ENCODE measurements at places on chromosomes 2 and 18.

DNA sequence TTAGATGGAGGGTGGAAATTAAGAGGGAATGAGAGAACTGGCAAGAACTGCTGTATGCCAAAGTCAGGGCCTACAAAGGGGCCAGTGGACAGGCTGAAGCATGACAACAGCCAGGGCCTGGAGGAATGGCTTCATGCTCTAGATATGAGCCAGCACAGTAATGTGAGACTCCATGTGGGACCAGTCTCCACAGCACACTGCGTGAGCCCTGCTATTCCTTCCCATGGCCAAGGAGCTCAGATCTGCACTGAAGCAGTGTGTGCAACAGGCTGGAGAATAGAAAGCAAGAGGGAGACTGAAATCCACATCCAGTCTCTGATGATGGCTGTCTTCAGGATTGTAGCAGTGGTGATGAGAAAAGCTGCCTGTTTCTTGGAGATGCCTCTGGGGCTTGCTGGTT, 162.8 kb downstream of the TPGS2 start:
- no peaks in the 10 kb centered on the region for H3K4me1 ChIP-seq
- H3K36me3 ChIP-seq, result no peaks in the 10 kb centered on the region
- no peak for DNase-seq

DNA sequence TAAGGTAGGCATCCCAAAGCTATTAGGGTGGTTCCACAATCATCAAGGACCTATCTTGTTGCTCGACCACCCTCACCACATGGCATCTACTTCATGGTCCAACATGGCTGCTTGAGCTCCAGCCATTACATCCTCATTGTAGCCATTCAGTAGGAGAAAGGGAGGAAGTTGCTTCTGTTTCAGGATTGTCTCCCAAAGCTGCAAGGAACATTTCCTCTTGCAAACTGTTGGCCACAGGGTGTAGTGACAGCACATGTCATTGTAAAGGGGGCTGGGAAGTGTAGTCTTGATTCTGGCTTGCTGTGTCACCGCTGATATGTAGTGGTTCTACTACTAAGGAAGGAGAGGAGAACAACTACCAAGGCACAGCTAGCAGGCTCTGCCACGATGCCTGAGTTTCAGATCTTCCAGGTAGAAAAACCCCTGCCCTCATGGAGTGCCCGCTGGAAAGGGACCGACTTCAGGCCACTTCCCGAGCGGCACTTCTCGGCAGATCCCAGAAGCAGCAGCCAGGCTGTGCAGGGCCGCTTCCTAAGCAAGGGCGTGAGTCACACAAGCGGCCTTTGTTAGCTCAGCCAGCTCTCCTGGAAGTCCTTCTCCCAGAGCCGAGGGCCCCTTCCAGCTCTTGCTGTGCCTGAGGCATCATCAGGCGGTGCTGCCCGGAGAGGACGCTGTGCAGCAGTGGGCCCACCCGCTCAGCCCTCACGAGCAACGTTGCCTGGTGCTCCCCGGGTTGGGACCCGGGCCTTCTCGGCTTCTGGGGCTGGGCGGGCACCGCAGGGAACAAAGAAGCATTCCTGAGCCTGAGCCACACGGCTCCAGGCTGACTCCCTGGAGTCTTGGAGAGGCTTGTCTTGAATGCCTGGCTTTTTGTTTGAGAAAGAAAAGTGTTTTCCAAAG, 58.2 kb downstream of the HS6ST1 start:
- H3K4me1 ChIP-seq, result no peaks in the 10 kb centered on the region
- no peak overlapping the region for H3K4me3 ChIP-seq
- no peaks in the 10 kb centered on the region for H3K27me3 ChIP-seq
- DNase-seq, result peak; percentile 67
- no peaks in the 10 kb centered on the region for H3K36me3 ChIP-seq
- no peak overlapping the region for H3K27ac ChIP-seq

GRCh38 chr2:233456934-233457333, 102.6 kb downstream of the DGKD start:
- H3K27me3 ChIP-seq, result no peaks in the 10 kb centered on the region
- no peaks in the 10 kb centered on the region for H3K36me3 ChIP-seq
- H3K27ac ChIP-seq, result no peak overlapping the region
- no peaks in the 10 kb centered on the region for H3K4me1 ChIP-seq
- DNase-seq, result no peak

DNA sequence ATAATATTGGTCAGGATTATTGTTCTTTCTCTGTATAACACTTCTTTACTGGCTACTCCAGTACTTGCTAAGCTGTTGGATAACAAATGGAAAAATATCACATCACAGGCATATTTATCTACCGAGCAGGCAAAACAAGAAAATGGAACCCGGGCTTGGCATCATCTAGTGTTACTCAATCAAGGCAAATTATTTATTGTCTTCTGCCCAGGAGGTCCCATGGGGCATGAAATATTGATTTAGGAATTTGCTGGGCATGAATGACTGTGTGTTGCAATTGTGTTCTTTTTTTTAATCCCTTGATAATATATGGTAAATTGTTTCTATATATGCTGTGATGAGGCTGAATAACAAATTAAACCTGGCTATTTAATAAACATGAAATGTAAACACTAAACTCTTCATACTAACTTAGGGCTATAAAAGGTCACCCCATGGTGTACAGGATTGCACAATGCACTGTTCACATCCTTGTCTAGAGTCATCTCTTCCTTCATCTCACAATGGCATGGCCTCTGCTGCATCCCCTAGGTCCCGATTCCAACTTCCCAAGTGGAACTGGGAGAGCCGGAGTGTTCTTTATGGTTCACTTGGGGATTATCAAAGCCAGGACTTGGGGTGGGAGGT, 2.2 kb upstream of the PARD3B start:
- no peaks in the 10 kb centered on the region for H3K36me3 ChIP-seq
- H3K4me1 ChIP-seq, result peaks cover 8% of the 10 kb centered on the region
- H3K27ac ChIP-seq, result no peak overlapping the region
- H3K27me3 ChIP-seq, result no peaks in the 10 kb centered on the region
- no peak overlapping the region for H3K4me3 ChIP-seq
- DNase-seq, result peak; percentile 4

GRCh38 chr2:68357605-68358337, 7.3 kb upstream of the PLEK start:
- no peaks in the 10 kb centered on the region for H3K36me3 ChIP-seq
- DNase-seq, result peak; percentile 66
- H3K4me1 ChIP-seq, result no peaks in the 10 kb centered on the region
- no peaks in the 10 kb centered on the region for H3K27me3 ChIP-seq
- no peak overlapping the region for H3K27ac ChIP-seq
- no peak overlapping the region for H3K4me3 ChIP-seq

- H3K36me3 ChIP-seq, result no peaks in the 10 kb centered on the region
- no peaks in the 10 kb centered on the region for H3K27me3 ChIP-seq
Observed at GRCh38 chr2:71933467-71934319, 214.0 kb downstream of the CYP26B1 start.

DNA sequence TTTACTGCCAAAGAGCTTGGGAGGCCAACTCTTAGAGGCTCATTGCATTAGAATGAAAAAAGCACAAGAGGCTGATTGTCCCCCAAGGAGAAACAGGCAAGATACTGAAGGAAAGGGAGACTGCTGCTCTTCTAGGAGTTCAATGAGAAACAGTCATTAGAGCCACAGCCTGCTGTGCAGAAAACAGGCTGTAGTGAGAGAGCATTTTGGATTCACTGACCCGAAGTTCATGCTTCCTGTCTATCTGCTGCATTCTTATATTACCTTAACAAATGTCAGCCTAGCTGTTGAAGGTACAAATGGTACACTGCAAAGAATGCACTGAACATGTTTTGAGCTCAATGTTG, 423.3 kb downstream of the SETBP1 start:
- no peaks in the 10 kb centered on the region for H3K36me3 ChIP-seq
- H3K27ac ChIP-seq, result no peak overlapping the region
- DNase-seq, result no peak
- no peak overlapping the region for H3K4me3 ChIP-seq
- no peaks in the 10 kb centered on the region for H3K27me3 ChIP-seq
- H3K4me1 ChIP-seq, result peaks cover 2% of the 10 kb centered on the region

GRCh38 chr2:104537116-104537515, 316.8 kb upstream of the POU3F3 start:
- no peak overlapping the region for H3K4me3 ChIP-seq
- no peak overlapping the region for H3K27ac ChIP-seq
- DNase-seq, result no peak
- no peaks in the 10 kb centered on the region for H3K4me1 ChIP-seq
- H3K36me3 ChIP-seq, result no peaks in the 10 kb centered on the region

- peaks cover 10% of the 10 kb centered on the region for H3K4me1 ChIP-seq
- DNase-seq, result no peak
- no peak overlapping the region for H3K27ac ChIP-seq
Observed at GRCh38 chr2:20414806-20415205, 32.1 kb upstream of the RHOB start.

DNA sequence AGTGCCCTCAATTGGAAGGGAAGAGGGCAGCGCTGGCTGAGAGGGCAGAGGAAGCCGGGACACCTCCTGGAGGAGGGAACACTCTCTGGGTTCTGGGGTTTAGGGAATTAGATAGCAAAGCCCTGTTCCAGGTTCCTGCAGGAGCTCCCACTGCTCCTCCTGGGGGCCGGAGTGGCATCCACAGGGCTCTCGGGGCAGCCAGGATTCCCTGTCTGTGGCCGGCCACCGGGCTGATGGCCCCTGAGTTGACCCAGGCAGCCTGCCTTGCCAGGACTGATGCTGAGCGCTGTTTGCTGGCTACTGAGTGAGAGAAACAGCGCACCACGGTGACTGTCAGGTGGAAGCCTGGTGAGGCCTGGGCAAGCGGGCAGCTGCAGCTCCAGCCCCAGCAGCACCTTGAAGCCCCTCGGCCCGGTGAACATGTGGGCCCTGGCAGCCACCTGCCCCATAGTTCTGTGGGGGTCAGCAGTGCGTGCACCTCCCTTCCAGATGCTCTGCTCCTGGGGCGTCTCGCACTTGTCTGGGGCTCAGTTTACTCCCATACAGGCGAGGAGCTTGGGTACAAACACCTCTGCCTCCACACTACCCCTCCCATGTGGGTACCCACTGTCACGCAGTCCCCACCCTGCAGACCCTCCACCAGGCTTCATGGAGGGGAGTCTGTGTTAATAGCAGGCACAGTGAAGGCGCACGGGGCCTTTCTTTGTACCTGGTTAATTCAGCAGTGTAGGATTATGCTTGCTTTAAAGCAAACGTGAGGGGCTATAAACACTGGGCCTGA, 7.7 kb upstream of the ALLC start:
- no peaks in the 10 kb centered on the region for H3K27me3 ChIP-seq
- no peak overlapping the region for H3K27ac ChIP-seq
- H3K4me1 ChIP-seq, result peaks cover 4% of the 10 kb centered on the region
- no peak for DNase-seq
- H3K4me3 ChIP-seq, result no peak overlapping the region
- H3K36me3 ChIP-seq, result no peaks in the 10 kb centered on the region

- no peak overlapping the region for H3K27ac ChIP-seq
- no peaks in the 10 kb centered on the region for H3K4me1 ChIP-seq
- H3K27me3 ChIP-seq, result no peaks in the 10 kb centered on the region
- no peaks in the 10 kb centered on the region for H3K36me3 ChIP-seq
Observed at GRCh38 chr18:59419386-59419785, 60.3 kb upstream of the LMAN1 start.

GRCh38 chr18:76672627-76673026, 149.7 kb upstream of the ZNF236 start:
- peak; percentile 83 for DNase-seq
- H3K4me1 ChIP-seq, result no peaks in the 10 kb centered on the region
- no peaks in the 10 kb centered on the region for H3K27me3 ChIP-seq
- H3K36me3 ChIP-seq, result no peaks in the 10 kb centered on the region

- peaks cover 5% of the 10 kb centered on the region for H3K36me3 ChIP-seq
- no peak overlapping the region for H3K27ac ChIP-seq
- no peaks in the 10 kb centered on the region for H3K27me3 ChIP-seq
- H3K4me1 ChIP-seq, result peaks cover 2% of the 10 kb centered on the region
Observed at GRCh38 chr2:8754106-8754776, 72.4 kb downstream of the ID2 start.

DNA sequence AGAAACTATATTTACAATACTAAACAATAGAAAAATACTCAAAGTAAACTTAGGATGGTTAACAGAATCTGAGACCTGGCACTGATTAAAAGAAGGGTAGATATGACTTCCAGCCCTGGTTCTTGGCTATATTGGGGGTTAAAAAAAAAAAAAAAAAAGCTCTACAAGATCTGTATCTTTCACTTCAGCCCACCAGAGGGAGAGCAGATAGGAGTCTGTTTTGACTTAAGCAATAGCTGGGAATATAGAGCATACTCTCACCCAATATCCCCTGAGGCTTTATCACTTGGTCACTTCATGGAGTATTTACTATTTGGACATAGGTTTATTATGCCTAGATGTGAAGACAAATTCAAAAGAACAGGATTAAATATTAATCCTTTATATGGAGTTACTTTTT, 598.9 kb upstream of the LINC00305 start:
- no peak overlapping the region for H3K4me3 ChIP-seq
- H3K4me1 ChIP-seq, result no peaks in the 10 kb centered on the region
- no peak for DNase-seq
- no peaks in the 10 kb centered on the region for H3K27me3 ChIP-seq
- no peak overlapping the region for H3K27ac ChIP-seq
- no peaks in the 10 kb centered on the region for H3K36me3 ChIP-seq

DNA sequence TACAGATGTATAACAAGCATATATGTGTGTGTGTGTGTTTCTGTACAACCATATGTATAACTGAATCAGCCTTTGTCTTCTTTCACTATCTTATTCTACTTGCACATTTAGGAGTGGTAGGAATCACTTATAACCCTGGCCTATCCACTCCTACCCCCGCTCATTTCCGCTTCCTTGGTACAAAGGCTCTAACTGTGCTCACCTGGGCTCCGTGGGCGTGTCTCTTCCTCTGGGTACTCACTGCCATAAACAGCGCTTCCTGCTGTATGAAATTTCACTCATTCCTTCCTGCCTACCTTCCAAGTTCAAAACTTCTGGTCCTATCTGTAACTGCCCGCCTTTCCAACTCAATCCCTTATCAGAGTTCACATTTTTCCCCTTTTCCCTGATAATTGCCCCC, 815.5 kb downstream of the EPHA4 start:
- H3K4me3 ChIP-seq, result no peak overlapping the region
- H3K36me3 ChIP-seq, result no peaks in the 10 kb centered on the region
- no peaks in the 10 kb centered on the region for H3K27me3 ChIP-seq
- no peak overlapping the region for H3K27ac ChIP-seq

DNA sequence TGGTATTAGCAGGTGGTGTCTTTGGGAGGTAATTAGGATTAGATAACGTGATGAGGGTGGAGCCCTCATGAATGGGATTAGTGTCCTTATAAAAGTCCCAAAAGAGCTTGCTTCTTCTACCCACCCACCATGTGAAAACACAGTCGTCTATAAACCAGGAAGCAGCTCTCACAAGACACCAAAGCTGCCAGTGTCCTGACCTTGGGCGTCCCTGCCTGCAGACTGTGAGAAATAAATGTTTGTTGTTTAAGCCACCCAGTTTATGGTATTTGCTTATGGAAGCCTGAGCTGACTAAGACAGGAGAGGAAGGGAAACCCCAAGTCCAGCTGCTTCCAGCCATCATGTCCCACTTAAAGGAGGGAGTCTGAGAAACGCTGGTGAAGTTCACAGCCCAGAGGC, 13.6 kb downstream of the ADI1 start:
- no peak overlapping the region for H3K27ac ChIP-seq
- no peak overlapping the region for H3K4me3 ChIP-seq
- no peak for DNase-seq
- no peaks in the 10 kb centered on the region for H3K27me3 ChIP-seq

DNA sequence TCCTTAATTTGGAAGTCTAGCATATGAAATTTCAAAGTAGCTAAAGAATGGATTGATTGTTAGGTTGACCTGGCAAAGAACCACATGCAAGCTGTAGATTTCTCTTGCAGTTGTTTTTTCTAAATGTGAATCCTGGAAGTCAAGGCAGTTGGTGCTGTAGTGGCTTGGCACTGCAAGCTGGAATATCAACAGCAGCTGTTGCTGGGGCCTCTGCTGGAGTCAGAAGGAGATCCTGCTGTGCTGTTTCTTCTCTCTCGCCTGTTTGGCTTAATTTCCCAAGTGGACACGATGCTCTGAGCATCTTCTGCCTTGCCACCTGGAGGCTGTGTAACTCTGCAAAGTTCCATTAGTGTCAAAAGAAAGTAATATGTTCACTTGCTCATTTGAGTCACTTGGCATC, 12.6 kb downstream of the PIK3C3 start:
- no peaks in the 10 kb centered on the region for H3K27me3 ChIP-seq
- peaks cover 5% of the 10 kb centered on the region for H3K4me1 ChIP-seq
- H3K27ac ChIP-seq, result no peak overlapping the region
